ENCODE measurements at places on chromosomes 12 and 14.

- DNase-seq: no peak
These were observed 30.7 kb downstream of the LRIG3 start for GRCh38 chr12:58889557-58889956.

DNA sequence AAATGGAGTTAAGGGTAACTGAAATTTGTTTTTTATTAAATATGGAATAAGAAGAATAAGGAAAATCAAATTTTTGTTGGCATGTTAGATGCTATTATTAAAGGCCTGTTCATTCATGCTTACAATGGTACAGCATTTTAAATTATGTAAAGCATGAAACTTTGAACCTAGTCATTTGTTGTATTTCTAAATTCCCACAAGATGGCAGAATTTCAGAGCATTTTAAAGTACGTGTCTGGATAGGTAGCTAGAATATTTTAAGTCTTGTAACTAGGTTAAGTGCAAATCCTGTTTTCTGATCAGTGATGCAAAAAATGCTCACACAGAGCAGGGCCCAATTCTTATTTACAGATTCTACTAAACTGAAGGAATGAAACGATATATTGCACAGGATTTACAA is 585.6 kb upstream of the MIS18BP1 start:
- DNase-seq: peak; percentile 18

DNA sequence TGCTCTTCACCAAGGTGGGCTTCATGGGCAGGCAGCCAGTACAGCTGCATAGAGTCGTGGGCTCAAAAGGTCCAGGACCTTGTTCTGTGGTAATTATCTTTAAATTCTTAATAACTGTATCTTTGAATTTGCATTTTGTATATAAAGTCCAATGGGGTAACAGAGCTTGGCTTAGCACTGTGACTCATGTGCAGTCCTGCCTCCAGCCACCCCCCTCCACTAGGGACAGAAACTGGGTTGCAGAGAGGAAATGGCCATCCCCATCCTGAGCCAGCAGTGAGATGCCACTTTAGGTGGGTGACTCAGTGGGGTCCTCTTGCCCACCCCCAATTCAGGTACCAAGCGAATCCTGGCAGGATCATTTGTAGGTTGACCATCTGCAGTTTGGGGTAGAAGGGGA is 48.1 kb downstream of the EPS8 start:
- DNase-seq: no peak

DNA sequence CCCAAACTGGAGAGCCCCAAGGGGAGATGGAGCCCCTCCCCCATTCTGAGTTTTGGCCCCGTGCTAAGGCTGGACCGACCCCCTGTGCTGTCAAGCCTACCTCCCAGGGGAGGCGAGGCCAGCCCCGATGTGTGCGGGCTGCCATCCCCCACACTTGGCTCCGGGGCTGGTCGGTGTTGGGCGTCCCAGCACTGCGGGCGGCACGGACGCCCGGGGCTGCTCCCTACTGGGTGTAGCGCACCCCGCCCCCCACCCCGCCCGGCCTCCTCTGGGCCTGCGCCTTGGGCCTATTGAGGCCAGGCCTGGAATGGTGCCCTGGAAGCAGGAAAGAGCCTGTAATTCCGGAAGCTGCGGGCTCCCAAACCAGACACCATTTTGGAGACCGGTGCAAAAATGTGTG is 2.6 kb downstream of the DCAF4 start:
- peak; percentile 67 for DNase-seq

DNA sequence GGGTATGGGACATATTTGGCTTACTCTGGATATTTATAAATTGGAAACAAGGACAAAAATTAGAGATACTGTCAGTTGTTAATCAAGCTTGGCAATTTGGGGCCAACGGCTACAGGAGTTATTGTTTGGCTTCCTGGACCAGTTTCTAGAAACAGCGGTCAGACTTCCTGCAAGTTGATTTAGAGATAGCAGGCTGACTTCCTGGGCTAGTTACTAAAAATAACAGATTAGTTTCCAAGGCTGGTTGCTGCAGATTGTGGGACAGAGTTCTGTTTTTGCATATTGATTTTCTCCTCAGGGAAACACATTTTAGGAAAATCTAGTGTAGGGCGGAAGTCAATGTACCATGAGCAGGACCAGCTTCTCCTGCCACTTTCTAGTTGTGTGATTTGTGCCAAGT is 144.0 kb upstream of the TMPO start:
- no peak for DNase-seq

- DNase-seq: no peak
These were observed 100.4 kb upstream of the FGD4 start for GRCh38 chr12:32298917-32299316.

DNA sequence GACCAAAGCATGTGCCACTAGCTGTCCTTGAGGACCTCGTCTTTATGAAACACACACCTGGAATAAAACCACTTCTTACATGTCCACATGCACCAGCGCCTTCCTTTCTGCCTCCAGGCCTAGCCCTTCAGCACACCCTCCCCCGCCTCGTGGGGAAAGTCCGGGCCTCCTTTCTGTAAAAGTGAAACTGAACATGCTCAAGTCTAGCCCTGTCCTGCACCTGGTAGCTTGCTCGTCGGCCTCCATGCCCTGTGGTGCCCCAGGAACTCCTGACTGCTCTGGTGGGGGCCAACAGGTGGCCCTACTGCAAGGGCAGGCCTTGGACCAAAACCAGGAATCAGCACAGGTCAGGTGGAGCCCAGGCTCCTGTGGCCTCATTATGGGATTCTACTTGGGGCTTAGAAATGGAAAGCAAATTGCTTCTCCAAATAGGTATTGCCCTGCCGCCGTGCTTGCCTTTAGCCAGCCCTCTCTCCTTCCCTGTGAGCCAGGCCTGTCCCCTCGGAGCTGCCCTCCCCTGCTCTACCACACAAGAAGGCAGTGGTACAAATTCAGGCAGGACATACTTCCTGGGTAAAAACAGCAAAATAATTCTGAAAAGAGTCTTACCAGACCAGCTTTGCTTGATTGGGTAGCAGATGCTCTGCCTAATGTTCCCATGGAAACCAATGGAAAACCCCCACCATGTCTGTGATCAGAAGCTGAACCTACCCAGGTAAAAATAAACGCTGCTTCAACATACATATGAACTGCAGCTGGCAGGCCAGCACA is 43.5 kb downstream of the ERH start:
- DNase-seq: no peak

GRCh38 chr12:131088701-131089530 is 135.2 kb downstream of the ADGRD1 start:
- peak; percentile 15 for DNase-seq

- peak; percentile 61 for DNase-seq
These were observed 1183.7 kb upstream of the TMEM132C start for GRCh38 chr12:127083008-127083949.

GRCh38 chr14:32606301-32606700 is 277.2 kb downstream of the AKAP6 start:
- no peak for DNase-seq

GRCh38 chr12:56763753-56764657 is 881 bp downstream of the HSD17B6 start:
- no peak for DNase-seq

GRCh38 chr12:64889434-64890216 is 65.2 kb downstream of the TBC1D30 start:
- peak; percentile 99 for DNase-seq

DNA sequence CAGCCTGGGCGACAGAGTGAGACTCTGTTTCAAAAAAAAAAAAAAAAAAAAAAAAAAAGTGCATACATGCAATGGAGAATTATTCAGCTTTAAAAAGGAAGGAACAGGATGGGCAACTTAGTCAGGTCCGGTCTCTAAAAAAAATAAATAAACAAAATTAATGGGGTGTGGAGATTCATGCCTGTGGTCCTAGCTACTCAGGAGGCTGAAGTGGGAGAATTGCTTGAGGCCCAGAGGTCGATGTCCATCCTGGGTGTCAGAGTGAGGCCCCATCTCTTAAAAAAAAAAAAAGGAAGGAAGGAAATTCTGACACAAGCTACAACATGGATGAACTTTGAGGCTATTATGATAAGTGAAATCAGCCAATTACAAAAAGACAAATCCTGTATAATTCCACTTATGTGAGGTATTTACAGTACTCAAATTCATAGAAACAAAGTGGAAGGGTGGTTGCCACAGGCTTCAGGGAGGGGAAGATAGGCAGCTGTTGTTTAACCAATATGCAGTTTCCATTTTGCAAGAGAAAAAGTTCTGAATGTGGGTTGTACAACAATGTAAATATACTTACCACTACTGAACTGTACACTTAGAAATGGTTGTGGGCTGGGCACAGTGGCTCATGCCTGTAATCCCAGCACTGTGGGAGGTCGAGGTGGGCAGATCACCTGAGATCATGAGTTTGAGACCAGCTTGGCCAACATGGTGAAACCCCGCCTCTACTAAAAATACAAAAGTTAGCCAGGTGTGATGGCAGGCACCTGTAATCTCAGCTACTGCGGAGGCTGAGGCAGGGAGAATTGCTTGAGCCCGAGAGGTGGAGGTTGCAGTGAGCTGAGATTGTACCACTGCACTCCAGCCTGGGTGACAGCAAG is 12.3 kb upstream of the APOF start:
- no peak for DNase-seq

DNA sequence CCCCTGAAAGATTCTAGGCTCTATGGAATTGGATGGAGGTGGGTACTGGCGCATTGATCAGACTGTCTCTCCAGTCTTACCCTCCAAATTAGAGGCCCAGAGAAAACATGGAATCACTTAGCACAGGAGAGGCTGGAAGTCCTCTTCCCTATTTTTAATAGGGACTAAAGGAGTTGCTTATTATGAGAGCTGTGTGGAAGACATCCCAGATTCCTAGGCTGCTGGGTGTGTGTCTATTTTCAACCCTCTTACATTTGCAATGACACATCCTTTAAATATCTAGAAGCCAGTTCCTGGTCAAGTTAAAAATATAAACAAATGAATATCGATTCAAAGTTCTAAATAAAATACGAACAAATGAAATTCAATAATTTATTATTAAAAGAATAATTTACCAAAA is 58.3 kb upstream of the ARID2 start:
- DNase-seq: no peak

DNA sequence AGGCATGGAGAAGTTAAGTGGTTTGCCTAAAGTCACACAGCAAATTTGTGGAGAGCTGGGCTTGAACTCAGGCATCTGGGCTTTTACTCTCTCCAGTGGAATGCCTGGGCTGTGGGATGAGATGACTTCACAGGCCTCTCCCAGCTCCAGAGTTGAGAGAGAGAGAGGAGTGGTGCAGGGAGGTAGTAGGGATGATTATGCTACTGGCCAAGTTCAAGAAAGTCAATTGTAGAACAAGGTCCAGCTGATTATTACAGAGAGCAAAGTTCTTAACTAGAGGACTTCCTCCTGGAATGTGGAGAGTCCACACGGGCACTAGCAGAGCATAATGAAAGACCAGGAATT is 769 bp upstream of the EMP1 start:
- no peak for DNase-seq

- peak; percentile 31 for DNase-seq
These were observed 547.9 kb downstream of the DIO2 start for GRCh38 chr14:79663453-79663852.

DNA sequence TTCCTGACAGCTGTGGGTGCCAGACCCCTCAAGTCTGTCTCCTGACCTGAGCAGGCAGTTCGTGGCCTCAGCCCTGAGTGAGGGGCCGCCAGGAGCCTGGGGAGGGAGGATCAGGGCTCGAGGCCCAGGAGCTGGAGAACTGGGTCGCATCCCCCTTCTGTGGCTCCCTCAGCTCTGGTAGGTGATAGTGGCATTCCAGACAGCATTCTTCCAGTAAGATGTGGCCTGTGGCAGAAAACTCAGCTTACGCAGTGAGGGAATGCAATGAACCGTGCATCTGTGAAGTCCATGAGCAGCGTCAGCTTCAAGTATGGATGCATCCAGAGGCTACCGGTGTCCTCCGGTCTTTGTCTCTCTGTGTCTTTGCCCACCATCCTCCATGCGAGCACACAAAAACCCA is 28.4 kb upstream of the FBRSL1 start:
- peak; percentile 54 for DNase-seq

GRCh38 chr12:66312189-66312588 is 9.9 kb downstream of the HELB start:
- DNase-seq: no peak

GRCh38 chr12:49959685-49960473 is 1.8 kb upstream of the AQP5 start:
- DNase-seq: no peak

DNA sequence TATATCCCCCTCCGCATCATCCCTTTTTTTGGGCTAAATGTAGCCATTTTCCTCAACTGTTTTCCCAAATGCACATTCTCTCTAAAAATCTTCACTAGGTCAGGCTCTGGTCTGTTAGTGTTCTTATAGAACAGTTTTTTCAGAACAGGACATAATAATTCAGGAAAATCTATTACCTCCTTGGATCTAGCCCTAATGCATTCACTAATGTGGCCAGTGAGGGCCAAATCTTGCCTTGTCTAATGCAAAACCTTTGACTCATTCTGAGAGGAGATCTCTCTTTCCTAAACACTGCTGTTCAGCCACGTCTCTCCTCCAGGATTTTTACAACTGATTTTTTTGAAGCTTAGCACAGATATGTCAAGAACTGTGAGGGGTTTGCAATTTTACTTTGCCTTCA is 15.5 kb downstream of the C14orf132 start:
- no peak for DNase-seq

DNA sequence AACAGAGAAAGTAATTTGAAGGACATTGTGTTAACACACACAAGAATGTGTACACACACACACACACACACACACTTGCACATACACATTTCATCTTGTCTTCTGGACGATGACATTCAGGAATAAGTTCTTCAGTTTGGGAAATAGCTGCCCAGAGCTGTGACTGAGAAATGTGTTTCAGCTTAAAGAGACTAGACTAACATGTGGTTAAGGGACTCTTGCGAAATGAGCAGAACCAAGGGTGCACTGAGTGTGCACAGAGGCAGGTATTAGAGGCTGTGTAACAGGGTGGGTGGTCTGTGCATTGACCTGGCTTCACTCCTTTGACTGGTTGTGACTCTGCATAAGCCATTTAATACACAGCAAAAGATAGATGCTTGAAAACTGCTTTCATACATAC is 29.4 kb upstream of the KCNA5 start:
- DNase-seq: no peak

DNA sequence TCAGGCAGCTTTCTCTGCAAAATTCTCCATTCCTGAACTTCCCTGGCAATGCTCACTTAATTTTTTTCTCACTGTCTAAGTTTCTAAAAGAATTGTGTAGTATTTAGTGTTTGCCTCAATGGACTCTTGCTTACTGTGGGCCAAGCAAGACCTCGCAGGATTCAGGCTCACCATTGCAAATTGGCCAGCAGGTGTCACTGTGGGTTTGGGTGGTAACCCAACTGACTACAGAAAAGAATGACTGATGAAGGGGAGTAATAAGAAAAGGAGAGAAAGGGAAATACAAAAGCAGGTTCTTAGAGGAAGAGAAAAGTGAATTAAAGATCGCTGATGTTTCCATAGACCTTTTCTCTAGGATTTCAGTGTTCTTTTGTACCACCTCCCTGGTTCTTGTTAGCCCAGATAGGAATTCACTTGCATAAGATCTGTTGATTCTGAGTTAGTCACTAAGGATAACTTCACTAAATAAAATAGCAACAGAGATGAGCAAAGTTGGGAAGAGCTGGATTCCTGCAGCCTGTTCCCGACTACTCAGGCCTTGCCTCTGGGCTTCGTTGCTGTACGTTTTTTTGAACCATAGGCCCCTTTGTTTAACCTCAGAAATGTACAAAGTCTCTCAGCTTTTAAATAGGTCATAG is 386.5 kb upstream of the DDHD1 start:
- DNase-seq: peak; percentile 88

All from trophoblast cell (in vitro differentiated cells and primary cell).